Mucosa of gallbladder (tissue), 1 donor: ENCODE measurements at places on chromosomes 3 and 15. TPM values are rescaled to one million over a fixed set of nuclear protein-coding genes. Genes with fewer than 3 reads are reported as not detected.

The SLC2A2 gene
- 22.4 TPM for total RNA-seq

The ACKR4 gene
- 4.2 TPM for total RNA-seq

The XIRP1 gene
- total RNA-seq, result 0.09 TPM

The CLRN1 gene
- total RNA-seq, result not detected

The ERICH6 gene
- 0.09 TPM for total RNA-seq

The GP9 gene
- total RNA-seq, result not detected

The SERINC4 gene
- 0.23 TPM for total RNA-seq

The CKMT1B gene
- 52.7 TPM for total RNA-seq

The SI gene
- total RNA-seq, result 0.03 TPM

The IGSF11 gene
- 5.3 TPM for total RNA-seq

The SPTSSB gene
- total RNA-seq, result 9.2 TPM

The SAMMSON gene
- not detected for total RNA-seq

The DNAJC13 gene
- 35.7 TPM for total RNA-seq

The LRTM1 gene
- total RNA-seq, result not detected

The SHC4 gene
- 3.7 TPM for total RNA-seq

The DNASE1L3 gene
- 2.3 TPM for total RNA-seq

The TCF12 gene
- 112 TPM for total RNA-seq

The GOLGA8T gene
- 0.66 TPM for total RNA-seq

The ACAN gene
- total RNA-seq, result 0.20 TPM

The LNP1 gene
- total RNA-seq, result 2.4 TPM

The GPR27 gene
- 4.5 TPM for total RNA-seq

The TRH gene
- total RNA-seq, result not detected

The SPRED1 gene
- total RNA-seq, result 37.8 TPM
